ENCODE measurements at places on chromosomes 6 and 20.

GRCh38 chr20:25321991-25322390 lies 68.6 kb downstream of the ABHD12 start:
- DNase-seq: no peak

GRCh38 chr6:70413992-70414494 lies 735 bp downstream of the FAM135A start:
- DNase-seq: peak; percentile 36

DNA sequence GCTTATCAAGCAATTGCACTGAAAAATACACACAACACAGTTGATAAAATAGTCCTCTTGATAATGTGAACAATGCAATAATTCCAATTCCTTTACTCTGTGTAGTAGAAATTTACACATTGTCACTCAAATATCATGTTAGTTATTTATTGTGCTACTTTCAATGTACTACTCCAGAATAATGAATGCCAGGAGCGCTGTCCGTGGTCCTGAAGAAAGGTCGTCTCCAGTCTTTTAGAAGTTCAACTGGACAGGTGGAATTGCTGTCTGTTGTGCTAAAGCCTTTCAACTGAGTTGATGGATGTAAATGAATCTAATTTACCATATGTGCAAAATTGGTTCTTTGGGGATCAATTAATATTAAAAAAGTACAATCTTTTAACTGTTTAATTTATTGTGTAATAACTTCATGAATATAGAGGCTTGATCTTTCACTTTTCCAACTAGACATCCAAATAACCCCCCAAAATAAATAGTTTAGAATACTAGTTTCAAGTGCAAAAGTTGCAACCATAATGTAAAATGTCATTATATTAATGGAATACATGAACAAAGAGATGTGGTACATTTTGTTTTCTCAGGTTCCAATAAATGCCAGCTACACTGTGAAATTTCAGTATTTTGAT lies 3.2 kb downstream of the GRIK2 start:
- DNase-seq: peak; percentile 48

GRCh38 chr6:157648561-157648960 lies 174.5 kb upstream of the SNX9 start:
- peak; percentile 78 for DNase-seq

DNA sequence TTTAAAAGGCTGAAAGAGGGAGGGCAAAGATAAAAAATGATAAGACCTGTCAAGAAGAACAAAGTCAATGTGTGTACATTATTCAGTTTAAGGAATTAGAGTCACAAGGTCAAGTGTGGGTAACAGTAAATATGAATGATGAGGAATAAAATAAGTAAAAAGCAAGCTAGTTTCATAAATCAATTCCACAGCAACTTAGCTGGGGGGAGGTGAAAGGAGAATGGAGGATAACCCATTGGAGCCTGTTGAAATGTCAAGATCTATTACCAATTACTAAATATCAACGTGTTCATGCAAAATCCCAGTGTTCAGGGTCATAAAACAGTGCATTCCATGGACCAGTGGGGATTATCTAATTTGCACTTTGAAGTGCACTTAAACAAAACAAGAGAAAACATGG lies 242.9 kb downstream of the TBX18 start:
- DNase-seq: no peak

GRCh38 chr20:50675671-50676376 lies 15.5 kb downstream of the RIPOR3 start:
- no peak for DNase-seq

DNA sequence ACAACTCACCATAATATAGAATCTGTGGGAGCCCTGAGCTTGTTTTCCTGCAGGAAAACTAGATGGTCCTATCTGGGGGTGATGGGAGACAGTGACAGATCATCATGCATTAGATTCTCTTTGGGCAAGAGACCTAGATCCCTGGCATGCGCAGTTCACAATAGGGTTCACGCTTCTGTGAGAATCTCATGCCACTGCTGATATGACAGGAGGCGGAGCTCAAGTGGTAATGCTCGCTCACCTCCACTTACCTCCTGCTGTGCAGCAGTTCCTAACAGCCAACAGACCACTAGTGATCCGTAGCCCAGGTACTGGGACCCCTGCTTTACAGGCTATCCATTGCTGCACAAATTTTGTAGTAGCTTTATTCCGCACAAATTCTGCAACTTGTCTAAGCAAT lies 84.5 kb downstream of the HIVEP2 start:
- DNase-seq: no peak

DNA sequence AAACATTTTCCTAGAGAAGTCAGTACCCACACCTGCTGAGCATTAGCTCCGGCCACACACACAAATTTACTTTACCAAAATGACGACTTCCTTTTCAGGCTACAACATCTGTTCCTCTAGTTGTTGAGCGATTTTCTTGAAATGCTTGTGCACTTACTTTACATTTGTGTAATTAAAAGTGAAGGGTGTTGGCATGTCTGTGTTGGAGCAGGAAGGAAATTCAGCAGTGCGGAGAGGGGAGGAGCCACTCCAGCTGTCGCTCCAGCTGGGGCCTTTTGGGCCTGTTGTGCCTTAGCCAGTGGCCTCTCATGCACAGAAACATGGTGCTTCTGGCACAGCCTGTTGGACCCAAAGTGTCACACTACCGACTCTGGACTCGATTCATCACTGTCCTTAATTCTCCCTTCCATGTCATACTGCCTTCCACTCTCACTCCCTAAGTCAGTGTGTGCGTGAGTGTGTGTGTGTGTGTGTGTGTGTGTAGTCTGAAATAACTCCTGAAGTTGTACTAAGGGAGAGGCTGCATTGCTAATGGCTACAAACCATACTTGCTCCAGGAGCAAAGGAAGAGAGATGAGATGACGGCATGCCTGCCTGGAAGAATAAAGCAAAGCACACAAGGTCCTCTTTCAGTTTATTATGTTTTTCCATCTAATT lies 191.8 kb upstream of the ARG1 start:
- no peak for DNase-seq

DNA sequence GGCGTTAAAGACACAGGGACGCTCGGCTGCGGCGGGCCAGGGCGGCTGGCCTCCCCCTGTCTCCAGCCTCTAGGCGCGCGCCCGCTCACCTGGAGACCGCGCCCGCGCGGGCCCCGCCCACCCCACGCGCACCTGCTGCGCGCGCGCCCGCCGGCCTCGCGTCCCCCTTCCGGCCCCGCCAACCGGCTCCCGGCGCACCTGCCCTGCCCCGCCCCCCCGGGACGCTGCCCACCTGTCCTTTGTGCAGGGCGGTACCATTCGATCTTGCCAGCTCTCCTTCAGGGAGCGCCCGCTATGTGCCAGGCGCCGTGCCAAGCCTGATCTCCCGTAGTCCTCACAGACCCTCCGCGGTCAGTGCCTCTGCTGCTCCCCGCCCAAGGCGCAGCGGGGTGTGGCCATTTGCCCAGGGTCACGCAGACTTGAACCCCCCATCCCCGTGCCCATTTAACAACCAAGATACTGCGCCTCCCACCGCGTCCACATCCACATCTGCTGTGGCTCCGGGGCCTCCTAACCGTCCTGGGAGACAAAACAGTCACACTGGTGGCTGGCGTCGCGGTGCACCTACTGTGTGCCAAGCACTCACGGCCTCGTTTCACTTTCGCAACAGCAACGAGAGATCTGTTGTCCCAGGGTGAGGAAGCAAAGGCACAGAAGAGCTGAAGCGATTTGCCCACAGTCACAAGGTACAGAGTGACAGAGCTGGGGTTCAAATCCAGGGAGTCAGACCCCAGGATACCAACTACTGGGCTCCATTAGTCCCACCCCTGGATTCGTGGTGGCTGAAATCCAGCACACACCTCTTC lies 48.1 kb downstream of the NOL4L start:
- DNase-seq: no peak

GRCh38 chr6:6503191-6503590 lies 85.3 kb upstream of the LY86 start:
- DNase-seq: no peak

DNA sequence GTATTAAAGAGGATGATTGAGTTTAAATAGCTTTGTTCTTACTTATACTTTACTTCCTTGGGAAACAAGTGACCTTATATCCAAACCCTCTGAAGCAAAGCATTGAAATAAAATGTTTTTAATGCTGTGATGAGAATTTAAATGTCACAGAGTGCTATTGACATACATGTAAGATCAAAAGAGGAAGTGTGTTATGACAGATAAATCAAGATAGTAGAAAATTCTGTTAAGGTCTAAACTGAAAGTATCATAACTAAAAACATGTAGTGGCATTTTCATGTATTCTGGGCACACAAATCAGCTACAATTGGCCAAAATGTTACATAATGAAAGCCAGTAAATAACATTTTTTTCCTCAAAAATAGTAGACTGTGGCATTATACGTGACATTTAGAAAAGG lies 318.0 kb downstream of the GRIK2 start:
- DNase-seq: no peak

DNA sequence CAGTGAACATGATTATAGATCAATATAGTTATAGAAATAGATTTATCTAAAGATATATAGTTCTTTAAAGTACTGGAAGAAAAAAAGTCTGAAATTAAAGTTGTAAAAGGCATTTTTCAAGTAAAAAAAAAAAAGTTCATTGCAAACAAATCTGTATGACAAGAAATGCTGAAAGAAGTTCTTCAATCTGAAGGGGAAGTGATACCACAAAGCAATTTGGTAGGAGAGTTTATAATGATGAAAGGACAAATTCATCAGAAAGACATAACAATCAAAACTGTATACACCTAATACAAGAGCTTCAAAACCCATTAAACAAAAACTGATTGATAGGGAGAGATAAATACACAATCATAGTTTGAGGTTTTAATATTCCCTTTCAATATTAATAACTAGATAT lies 14.1 kb downstream of the HUS1B start:
- DNase-seq: no peak

DNA sequence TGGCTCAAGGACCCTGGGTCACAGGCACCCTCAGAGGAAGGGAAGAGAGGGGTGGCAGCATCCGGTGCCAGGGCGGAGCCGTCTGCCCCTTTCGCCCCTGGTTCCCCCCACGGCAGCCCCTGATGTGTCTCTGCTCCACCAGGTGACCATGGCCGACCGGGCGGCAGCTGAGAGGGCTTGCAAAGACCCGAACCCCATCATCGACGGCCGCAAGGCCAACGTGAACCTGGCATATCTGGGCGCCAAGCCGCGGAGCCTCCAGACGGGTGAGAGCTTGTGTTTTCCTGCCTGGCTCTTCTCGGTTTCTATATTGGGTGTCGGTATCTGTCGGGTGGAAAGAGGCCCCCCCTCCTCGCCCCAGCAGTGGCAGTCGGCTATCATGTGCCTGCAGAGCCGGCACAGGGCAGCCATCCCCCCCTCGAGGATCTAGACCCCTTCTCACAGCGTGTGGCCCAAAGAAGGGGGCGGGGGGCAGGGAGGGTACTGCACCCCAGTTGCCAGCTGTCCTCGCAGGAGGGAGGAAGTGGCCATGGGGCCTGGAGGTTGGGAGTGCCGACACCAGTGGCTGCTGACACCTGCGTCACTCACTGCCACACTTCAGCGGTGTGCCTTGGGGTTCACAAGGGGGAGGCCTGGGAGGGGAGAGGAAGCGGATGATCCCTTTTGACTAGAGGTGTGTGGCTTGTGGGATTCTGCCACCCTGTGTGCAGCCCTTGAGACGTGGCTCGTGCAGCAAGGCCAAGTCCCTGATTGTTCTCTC lies 1.5 kb downstream of the RBM38 start:
- DNase-seq: no peak

- DNase-seq: no peak
Observed at GRCh38 chr6:158039178-158039557, 57.5 kb downstream of the SYNJ2 start.

DNA sequence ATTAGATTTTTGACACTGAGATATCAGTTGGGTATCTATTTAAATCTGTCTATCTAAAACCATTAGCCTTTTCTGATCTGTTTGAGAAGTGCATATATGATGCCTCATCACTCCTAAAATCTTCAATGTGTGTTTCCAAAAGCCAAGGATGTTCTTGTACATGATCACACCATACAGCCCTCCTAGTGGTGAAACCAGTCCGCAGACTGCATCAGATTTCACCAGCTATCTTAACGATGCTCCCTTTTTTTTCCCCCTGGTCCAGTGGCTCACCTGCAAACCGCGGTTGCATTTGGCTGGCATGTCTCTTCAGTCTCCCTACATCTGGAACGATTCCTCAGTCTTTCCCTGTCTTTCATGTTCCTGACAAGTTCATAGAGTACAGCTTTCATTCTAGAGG lies 4.0 kb downstream of the KIZ start:
- DNase-seq: no peak

DNA sequence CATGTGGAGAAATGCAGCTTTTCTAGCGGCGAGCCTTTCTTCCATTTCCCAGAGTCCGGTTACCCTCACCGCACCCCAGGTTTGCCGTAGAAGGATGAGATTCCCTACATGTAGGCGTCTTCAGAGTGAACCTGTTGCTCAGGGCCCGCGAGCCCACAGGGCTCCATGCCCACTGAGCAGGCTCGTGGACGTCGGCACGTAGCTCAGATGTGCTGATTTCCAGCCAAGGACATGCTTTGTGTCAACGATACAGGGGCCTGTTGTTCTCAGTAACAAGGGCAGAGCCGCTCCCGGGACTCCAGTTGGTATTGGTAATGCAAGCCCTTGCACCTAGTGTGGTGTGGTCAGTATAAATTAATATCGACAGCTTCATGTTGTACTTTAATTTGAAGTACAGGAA lies 159.6 kb downstream of the MTHFD1L start:
- DNase-seq: no peak

- no peak for DNase-seq
Observed at GRCh38 chr6:132268209-132268608, 133.1 kb downstream of the MOXD1 start.

DNA sequence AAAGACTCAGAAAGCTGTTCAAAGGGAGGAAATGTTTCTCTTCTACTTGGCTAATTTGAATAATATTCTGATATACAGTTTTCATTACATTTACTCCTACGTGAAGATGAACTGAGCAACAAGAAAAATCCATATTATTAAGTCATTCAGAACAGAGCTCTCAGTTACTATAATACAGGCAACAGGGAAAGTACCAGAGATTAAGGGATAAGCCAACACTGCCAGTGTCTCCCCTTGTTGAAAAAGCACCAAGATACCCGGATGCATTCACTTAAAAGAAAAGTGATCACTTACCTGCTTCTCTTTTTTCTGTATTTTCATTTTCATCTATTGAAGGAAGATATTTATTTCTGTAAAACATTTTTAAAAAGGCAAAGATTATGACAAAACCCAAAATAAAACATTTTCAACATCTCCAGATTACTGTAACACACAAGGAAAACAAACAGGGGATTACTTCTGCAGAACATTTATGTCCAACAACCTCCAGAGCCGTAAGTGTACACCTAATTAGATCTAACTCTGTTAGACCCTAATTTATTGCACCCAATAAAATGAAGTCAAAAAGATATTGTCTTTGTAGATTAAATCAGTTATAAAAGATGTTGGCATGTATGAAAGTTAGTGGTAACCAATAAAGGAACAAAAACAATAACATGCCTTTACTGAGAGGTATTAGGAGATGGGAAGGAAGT lies 67.0 kb downstream of the CHD6 start:
- DNase-seq: no peak

DNA sequence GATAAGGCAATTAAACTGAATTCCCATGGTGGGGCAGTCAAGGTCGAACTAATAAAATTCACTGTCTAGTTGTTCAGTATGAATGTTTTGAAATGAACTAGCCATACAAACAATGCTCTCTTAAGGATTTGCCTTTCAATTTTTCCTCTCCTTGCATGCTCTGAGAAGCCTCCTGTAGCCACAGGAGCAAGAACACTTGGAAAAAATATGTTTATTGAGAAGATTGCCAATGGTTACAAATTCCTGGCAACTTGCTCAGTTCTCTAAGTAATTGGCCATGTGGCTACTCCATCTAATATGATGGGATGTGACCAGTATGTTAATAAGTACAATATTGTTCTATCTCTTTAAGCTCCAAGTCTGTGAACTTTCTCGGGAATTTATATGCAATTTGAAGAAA lies 49.4 kb downstream of the FUT9 start:
- no peak for DNase-seq

- DNase-seq: no peak
Observed at GRCh38 chr6:56767892-56768531, 125.3 kb upstream of the DST start.
